ENCODE measurements at places on chromosomes 12 and 14. TPM values are rescaled to one million over a fixed set of nuclear protein-coding genes. Genes with fewer than 3 reads are reported as not detected.

DNA sequence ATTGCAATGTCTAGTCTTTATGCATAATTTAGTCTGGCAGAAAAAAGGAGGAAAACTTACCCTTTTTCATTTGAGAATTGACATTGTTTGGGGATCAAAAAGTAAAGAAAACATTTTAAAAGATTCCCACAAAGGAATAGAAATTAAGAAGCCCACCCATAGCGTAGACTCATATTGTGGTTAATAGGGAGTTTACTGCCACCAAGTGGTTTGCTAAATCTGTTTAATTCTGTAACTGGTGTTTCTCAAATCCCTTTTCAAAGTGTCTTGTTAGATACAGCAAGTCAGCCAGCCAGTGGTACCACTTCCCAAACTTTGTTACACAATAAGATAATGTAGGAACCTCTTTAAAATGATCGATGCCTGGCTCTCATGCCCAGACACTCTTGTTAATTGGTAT, 180.3 kb downstream of the IPO8 start:
- DNase-seq: no peak

AMDHD1 gene
- 0.21 TPM for total RNA-seq

GRCh38 chr12:103181366-103182152, 224.1 kb downstream of the ASCL1 start:
- no peak for DNase-seq

DNA sequence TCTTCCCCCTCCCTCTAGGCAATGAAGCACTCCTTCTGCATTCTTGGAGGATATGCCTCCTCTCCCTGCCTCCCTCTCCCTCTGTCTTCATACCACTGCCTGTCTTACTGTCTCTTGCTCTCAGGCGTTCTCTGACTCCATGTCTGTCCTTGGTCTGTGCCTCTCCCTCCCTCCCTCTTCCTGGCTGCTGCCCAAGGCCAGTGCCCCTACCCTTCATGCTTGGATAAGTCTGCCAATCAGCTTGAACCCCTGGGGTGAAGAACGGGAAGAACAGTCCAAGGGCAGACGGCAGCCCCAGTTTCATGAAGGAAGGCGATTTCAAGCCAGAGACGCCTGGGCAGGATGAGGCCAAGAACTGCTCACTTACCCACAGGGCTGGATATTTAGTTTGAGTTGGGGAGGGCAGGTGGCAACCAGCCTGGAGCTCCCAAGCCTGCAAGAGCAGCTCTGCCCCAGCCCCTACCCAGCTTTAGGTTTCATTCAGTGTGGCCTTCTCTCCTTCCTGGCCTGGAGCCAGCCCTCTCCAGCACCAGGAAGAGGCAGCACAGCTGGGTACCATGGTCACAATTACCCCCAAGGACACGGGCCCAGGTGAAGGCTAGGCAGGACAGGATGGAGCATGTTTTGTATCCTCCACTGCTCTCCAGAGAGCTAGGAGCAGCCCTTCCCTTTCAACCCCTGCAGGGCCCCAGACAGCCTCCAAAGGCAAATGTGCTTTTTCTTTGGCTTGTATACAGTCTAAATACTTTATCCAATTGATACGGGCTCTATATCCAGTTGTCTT, 35.8 kb upstream of the LTBP2 start:
- no peak for DNase-seq

DNA sequence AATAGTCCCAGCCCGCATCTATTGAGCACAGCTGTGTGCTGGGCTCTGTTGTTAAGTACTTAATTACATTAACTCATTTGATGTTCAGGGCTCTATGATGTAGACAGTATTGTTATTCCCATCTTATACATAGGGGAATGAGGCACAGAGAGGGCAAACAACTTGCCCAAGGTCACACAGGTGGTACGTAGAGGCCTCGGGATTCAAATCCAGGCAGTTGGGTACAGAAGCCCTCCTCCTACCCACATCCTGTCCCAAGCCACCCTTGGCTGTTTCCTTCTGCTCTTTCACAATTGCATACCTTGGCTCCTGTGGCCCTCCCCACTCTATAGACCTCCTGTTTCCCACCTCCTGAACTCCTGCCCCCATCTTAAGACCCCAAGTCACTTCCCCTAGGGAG, 10.0 kb upstream of the GPR68 start:
- peak; percentile 82 for DNase-seq

DNA sequence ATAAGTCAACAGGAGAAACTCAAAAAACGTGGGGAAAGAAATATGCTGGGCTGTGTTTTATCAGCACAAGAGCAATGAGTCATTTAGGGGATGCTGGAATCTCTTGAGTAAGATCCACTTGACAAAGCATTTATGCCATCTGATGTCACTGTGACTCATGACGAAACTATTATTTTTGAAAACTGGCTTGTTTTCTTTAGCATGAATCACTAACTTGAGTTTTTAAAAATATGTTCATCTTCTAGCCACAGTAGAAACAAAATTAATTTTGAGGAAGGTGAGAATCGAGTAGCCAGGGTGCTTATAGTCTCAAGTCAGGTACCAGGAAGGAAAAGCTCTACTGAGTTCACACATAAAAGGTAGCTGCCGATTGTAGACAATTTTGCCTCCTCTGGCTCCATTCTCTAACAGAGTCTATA, 456.2 kb upstream of the MGAT4C start:
- no peak for DNase-seq

DNA sequence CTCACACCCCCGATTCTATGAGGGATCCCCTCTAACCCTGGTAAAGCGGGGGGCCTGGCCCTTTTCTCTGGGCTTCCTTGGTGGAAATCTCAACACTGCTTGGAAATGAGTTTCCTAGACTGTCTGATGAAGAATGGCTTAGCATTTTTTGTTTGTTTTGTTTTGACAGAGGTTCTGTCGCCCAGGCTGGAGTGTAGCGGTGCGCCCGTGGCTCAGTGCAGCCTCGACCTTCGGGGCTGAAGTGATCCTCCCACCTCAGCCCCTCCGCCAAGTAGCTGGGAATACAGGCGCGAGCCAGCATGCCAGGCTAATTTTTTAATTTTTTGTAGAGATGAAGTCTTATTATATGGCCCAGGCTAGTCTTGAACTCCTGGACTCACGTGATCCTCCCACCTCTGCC, 30.3 kb downstream of the TC2N start:
- no peak for DNase-seq

KLRG1 gene
- total RNA-seq: 0.71 TPM
